ENCODE measurements at places on chromosomes 7 and 10.

DNA sequence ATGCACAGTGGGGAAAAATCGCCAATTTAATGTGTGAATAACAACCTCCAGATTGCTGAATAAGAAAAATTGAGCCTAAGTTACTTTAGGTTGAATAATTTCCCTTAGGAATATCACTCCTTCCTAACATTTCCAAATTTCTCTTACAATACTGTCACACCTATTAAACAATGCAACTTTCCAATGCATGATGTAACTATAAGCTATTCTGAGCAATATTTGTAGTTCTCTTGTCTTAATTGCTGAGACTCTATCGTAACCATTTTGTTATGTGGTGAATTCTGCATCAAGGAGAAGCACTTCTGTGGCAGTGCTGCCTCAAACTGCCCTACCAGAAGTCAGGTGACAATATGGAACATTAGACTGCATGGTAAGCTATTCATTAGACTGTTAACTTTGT is 386.7 kb upstream of the LRRN3 start:
- no peak for DNase-seq

DNA sequence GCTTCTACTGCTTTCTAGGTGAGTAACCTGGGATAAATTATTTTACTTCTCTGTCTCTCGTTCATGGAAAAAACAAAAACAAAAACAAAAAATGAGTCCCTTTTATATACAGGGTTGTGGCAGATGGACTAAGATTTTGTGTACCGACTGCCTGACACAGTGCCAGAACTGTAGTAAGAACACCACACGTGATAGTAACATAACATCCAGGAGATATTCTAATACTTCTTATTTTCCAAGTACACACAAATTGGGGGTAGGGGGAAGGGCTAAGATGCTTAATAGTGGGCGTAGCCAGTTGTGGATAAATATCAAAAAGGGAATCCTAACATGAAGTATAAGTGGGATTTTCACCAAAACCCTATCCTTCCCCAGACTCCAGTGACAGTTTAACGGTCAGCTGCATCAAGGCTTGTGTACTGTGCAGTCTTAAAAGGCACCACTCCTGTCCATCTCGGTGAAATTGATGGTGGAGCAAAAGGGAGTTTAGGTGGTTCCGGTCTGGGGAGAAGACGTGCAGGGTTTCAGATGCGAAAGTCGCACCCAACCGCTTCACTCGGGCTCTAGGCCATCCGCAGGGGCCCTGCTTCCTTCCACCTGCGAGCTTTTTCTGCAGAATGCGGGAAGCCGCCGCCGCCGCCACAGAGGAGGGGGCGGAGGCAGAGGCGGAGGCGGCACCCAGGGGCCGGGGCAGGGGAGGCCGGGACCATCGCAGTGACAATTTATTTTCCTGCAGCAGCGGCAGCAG is at the start of gene STAMBPL1:
STAMBPL1 (plus strand) TSS at position 712 of the 748 bp plus-strand sequence. CDS start 21,464 bp downstream, outside the sequence.
- DNase-seq = no peak

- no peak for DNase-seq
These were observed 1370.6 kb upstream of the LRRTM3 start for GRCh38 chr10:65555192-65555591.

DNA sequence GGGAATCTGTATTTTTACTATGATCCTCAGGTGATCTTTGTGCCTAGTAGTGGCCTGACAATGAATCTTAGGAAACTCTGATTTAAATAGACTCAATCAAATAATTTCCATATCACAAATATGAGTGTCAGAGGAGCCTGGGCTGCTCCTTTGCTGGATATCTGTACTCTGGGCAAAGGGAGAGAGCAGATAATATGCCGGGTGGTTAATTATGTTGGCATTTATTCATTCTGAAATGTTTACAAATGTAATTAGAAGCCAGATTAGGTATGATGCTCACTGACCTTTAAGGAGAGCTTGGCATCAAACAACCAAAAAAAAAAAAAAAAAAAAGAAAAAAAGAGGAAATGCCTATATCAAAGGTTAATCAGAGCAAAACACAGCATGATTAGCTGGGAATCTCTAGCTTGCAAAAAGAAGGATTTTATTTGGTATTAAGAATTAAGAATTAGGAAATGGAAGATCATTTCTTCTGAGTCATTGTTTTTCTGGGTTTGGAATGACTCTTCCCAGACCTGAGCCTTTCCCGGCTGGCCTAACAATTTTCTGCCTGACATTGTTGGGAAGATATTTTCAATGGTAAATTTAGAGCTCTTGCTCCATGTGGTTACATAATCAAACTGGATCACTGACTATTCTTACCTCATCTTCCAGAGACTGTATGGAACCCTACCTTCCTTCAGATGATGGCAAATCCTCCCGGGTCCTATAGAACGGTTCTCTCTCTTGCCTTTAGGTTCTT is 365.3 kb downstream of the REEP3 start:
- peak; percentile 71 for DNase-seq

- DNase-seq = no peak
These were observed 120.2 kb upstream of the RAB18 start for GRCh38 chr10:27383595-27384542.

DNA sequence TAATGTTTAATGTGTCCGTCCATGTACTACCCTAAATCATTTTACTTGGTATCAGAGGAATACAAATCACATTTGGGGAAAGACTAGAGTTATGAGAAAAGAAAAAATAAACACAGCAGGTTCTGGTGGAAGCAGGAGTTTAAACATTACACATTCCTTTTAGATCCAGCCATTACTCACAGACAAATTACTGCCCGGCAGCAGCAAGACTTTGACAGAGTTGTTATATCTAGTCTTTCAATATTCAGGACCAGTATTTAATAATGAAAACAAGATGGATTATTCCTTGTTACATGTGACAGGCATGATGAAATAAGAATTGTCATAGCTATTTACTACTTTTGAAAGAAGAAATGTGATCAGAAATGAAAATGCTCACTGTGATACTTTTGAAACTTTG is 131.8 kb upstream of the GNAI1 start:
- DNase-seq = peak; percentile 19

All from fibroblast of skin of back (primary cell).